Suprapubic skin (tissue), 4 donors: ENCODE measurements at places on chromosomes 12 and 14. TPM values are rescaled to one million over a fixed set of nuclear protein-coding genes. Genes with fewer than 3 reads are reported as not detected.

GRCh38 chr12:126784328-126784921 is 1482.5 kb upstream of the TMEM132C start:
- no peak for DNase-seq

- DNase-seq, result no peak
Measured at GRCh38 chr12:104414581-104415341, 42.0 kb upstream of the CHST11 start.

The PRH2 gene
- total RNA-seq, result not detected

The WNT5B gene
- 7.3 TPM for total RNA-seq

DNA sequence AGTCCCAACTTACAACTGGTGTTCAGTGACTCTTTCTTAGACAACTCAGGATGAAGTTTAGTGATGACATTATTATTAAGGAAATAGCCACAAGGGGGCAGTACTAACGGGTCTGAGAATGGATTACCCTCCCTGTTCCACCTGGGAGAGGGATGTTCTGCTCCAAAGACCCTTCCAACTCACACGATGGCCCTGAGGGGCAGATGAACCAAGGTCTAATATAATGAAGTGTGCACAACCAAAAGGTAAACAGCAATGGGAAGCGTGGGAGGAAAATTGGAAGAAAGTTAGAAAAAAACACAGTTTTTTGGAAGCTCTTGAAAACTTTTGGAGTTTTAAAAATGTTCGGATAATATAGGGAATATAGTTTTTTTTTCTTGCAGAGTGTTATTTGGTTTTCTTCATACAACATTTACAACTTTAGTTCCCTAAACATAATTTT is 24.0 kb downstream of the FGF6 start:
- no peak for DNase-seq

DNA sequence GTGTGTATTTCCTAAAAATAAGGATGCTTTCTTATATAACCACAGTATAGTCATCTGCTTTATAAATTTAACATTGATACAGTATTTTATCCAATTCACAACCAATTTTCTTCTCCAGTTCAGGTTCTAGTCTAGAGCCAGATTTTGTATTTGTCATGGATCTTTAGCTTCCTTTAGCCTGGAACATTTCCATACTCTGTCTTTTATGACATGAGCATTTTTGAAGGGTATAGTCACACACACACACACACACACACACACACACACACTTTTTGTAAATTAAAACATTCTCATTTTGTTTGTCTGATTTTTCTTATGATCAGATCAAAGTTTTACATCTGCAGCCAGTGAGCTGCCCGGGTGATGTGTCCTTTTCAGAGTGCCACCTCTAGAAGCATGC is 25.4 kb downstream of the CGRRF1 start:
- DNase-seq, result no peak

- no peak for DNase-seq
Measured at GRCh38 chr12:54749191-54749818, 101.1 kb upstream of the DCD start.

GRCh38 chr12:46794593-46795190 is 31.1 kb downstream of the SLC38A4 start:
- no peak for DNase-seq

The OASL gene
- 0.64 TPM for total RNA-seq

The SRGAP1 gene
- 8.9 TPM for total RNA-seq

GRCh38 chr14:64673748-64674147 is 30.5 kb upstream of the PLEKHG3 start:
- no peak for DNase-seq

The PGAM5 gene
- total RNA-seq, result 31.4 TPM

The MYG1 gene
- 54.6 TPM for total RNA-seq

GRCh38 chr12:67025543-67026114 is 243.5 kb upstream of the CAND1 start:
- DNase-seq, result no peak

The PRPF39 gene
- 37.9 TPM for total RNA-seq

The SYNDIG1L gene
- not detected for total RNA-seq

The EID3 gene
- total RNA-seq, result 5.4 TPM

DNA sequence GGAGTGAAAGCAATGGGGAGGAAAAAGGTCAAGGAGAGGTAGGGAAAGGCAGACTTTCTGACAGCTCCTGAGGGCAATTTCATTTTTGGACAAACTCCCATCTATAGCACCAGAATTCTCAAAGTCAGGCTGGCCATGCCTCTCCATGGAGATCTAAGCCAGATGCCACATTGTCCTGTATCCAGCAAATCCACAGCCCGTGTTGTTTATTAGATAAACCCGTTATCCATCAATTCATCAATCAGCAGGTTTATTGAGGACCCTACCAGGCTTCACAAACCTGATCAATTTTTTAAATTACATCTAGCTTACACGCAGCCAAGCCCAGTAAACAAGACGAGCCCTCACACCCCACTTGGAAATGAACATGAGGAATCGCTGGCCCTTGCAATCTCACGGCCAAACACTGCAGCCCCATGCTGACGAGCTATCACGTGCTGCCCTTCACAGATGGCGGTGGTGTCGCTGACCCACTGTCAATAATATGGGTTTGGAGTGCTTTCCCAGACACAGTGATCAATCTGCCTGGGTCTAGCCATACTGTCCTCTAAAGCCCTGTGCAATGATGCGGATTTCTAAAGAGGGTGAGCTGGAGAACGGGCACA is 332.9 kb downstream of the DPF3 start:
- DNase-seq, result no peak

The SLC15A5 gene
- total RNA-seq, result not detected

- no peak for DNase-seq
Measured at GRCh38 chr12:118046430-118046829, 14.5 kb downstream of the WSB2 start.

GRCh38 chr12:19055589-19055988 is 73.9 kb upstream of the PLEKHA5 start:
- no peak for DNase-seq
